ENCODE measurements at places on chromosomes 4 and X.
A peak's percentile ranks its signal among the peaks of the same experiment; 100 is the strongest.

DNA sequence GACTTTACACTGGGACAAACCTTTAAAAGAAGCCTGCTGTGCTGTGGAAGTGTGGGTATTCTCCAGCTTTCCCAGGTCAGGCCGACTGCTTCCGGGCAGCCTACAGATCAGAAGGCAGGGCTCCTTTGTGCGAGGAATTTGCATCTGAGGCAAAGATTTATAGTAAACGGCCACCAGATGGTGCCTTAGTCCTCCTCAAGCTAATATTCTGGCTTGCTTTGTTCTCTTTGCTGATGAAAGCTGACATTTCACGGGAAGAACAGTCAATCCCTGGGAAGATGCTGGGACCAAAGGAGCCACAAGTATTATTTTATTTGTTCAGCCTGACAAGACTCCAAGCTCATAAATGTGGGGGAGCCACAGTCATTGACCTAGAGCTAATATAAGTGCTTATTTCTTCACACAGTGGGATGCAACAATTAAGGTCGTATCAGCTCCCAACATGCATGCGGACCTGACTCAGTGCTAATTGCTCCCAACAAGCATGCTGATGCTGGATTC, 120.7 kb upstream of the TRIM2 start:
- peak; percentile 52 for DNase-seq

DNA sequence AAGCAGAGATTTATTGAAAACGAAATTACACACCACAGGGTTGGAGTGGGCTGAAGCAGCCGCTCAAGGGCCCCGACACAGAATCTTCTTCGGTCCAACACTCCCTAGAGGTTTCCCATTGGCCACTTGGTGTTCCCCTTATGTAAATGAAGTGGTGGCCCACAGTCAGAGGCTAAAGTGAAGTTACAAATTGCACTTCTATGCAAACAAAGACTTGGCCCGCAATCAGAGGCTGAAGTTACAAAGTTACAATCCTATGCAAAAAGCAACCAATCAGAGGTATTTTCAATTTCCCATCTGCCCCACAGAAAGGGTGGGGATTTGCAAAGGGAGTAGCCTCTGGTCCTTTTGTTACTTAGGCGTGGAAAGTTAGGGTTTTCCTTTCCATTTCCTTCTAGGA, 35.7 kb upstream of the SLC25A43 start:
- DNase-seq, result no peak

GRCh38 chr4:9704551-9705332, 76.7 kb upstream of the DRD5 start:
- DNase-seq, result no peak

DNA sequence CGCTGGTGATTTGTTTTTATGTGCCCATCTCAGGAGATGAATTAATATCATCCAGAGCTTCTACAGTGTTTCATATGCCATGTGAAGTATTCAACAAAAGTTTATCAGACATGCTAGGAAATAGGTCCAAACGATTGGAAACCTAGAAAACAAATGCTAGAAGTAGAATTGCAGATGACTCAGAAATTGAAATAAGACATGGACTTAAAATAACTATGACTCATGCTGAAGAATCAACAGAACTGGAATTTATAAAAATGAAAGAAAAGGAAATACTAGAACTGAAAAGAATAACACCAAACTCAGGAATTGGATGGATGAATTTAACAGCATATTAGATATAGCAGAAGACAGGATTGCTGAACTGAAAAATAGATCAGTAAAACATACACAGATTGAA, 172.7 kb upstream of the GIMD1 start:
- peak; percentile 37 for DNase-seq

- no peak for DNase-seq
Observed at GRCh38 chr4:118904935-118905334, 16.3 kb downstream of the SYNPO2 start.

DNA sequence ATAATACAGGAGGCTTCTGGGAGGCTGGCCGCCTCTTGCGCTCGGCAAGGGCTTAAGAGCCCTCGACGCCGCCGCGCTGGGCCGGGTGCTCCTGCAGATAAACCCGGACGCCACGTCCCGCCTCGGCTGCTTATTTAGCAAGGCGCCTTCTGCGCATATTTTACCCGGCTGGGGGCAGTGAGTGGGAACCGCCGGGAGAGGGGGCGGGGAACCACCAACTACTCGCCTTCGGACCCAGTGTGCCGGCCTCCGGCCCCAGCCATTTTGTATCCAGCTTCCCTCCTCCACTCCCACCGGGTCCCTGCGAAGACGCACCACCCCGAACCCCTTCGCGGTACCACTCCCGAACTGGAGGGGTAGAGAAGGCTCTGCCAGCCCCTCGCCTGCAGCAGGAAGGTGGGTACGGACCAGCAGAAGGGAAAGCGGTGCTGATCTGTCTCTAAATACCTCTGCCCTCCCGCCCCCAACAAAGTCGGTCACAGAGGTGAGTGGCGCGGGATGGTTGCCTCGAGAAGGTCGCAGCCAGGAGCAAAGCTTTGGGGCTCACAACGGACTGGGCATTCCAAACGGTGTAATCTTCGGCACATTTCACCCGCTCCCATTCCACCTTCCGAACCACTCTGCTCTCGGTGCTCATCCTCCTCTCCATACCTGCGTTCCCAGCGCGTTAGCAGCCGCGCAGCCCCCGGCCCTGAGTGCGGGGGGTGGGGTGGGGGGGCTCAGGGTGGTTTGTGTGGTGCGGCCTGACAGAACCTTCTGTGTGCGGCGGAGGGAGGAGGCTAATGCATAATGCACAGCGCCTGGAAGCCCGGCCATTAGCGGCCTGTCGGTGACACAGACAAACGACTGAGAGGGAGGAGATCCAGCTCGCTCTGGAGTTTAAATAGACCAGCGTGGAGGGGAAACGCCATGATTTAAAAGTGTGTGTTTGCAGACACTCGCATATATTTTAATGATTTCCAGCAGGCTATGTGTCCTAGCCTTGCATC, 4.9 kb upstream of the BCOR start:
- DNase-seq, result no peak

DNA sequence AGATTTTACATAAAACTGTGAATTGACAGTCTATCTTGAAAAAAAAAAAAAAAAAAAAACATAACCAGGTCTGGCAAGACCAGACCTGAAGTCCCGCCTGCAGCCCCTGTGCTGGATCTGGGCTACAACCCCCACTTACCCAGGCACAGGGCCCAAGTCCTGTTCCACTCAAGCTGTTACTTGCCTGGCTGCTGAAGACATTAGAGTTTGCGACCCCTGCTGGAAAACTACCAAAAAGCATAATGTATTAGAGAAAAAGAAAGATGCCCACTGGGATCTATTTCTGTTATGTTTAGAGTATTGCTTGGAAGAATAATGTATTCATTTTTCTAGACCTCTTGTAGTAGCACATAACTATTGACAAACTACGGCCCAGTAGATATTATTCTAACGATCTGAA, 4.7 kb downstream of the HS3ST1 start:
- peak; percentile 7 for DNase-seq

- DNase-seq, result no peak
Observed at GRCh38 chrX:23331701-23332100, 2.9 kb upstream of the PTCHD1 start.

DNA sequence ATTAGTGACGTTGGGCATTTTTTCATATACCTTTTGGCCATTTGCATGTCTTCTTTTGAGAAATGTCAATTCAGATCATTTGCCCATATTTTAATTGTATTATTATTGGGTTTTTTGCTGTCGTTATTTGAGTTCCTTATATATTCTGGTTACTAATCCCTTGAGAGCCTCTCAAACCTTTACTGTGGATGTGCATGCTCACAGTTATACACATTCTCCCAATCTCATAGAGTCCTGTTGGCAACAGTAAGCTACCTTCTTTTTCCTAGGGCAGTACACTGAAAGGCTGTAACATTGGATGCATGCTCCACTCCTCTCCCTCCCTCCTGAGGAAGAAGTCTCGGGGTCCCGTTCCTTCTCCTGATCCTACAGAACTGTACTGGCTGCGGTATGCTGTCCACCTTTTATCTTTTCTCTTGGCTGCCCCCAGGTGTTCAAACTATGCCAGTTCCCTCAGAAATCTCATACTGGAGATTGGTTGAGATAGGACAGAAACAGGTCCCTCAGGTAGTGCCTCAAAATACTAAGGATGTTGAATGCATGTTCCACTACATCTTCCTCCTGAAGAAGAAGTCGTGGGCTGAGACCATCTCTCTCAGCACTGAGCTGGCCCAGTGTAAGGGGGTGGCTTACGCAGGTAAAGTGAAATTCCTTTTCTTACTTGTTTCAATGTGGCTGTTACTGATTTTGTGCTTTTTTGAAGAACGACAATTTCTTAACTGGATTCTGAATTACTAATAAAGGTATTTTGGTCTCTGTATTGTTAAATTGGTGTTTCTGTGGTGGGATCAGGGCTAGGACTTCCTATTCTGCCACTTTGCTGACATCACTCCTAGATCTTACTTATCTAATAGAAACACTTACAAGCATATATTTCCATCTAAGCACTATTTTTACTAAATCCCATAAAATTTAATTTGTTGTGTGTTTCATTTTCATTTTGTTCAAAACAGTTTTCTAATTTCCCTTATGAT, 145.4 kb upstream of the HUWE1 start:
- peak; percentile 0 for DNase-seq

GRCh38 chr4:124095621-124096020, 616.9 kb downstream of the ANKRD50 start:
- DNase-seq, result no peak

DNA sequence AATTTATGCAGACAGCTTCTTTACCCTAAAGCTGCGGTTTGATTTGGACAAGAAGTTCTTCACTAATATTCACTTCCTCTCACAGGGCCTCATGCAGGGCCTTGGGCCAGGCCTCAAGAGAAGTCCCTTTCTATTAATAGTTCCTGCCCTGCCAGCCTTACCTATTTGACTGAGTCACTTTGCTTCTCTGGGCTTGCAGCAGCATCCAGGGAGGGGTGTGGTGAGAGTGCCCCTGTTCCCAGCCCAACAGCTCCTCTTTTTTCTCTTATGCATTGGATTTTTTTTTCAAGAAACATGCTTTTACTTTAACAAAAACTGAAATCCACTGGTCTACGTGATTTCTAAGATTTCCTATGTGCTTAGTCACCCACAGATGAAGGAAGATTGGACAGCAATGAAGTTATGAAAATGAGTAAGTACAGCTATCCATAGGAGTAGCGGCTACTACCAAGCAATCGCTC, 26.7 kb downstream of the FAM156B start:
- no peak for DNase-seq

DNA sequence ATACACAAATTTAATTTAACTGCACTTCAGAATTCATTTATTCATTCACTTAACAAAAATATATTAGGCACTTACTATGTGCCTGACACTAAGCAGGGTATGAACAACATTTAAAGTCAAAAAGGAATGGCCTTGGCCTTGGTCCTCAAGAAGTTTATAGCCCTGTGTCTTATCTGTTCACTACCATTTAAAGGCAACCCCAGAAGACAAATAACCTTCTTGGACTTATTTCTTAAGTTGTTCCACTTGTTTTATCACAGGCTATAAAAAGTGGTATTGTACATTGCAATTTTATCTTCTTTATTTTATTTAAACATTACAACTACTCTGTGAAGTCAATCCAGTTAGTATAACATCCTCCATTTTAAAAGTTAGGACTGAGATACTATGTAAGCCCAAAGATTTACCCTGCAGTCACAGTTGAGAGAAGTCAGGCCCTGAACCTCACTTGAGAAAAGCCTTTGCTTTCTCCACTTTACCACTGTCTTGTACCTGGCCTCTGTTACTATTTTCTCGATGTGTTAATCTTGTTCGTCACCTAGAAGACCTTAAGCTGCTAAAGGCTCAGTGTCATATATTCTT, 305.6 kb upstream of the DIPK2B start:
- DNase-seq, result no peak

DNA sequence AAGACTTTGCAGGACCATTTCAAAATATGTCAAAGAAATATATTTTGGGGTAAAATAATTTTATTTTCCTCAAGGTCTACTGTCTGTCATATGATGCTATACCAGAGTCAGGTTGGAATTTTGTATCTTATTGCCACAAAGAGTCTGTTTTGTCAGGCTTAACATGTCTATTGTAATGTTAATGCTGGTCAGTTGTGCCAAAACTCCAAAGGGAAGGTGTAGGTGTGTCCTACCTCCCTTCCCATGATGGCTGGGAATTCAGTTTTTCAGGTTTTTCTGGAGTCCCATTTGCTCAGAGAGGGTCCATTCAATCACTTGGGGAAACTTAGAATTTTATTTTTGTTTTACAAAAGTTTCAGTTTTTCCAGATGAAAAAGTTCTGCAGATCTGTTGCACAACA, 33.3 kb upstream of the SLC25A4 start:
- no peak for DNase-seq

DNA sequence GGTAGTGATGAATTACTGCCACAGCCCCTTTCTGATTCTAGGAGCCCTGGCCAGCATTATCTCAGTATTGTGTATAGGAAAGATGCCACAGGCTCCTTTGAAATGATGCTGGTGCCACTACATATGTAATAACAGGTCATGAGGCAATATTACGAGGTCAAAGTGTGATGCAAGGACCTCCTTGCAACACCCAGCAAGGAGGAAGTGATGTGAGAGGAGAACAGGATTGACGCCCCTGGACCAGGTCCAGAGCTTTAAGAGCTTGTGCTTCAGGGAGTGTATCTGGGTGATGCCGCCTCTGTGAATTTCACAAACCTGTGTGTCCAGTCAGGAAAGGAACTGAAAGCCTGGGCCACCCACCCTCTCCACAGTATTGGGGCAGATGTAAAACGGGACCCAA, 261.8 kb downstream of the MID1IP1 start:
- no peak for DNase-seq

GRCh38 chr4:148447681-148448080, 5.5 kb upstream of the NR3C2 start:
- no peak for DNase-seq

Data from fibroblast of skin of left quadriceps (primary cell).